ENCODE measurements at places on chromosomes 11 and 22. TPM values are rescaled to one million over a fixed set of nuclear protein-coding genes. Genes with fewer than 3 reads are reported as not detected.

The H19 gene
- not detected for total RNA-seq

The LRP4 gene
- 0.12 TPM for total RNA-seq

The CRYBB2 gene
- total RNA-seq, result not detected

DNA sequence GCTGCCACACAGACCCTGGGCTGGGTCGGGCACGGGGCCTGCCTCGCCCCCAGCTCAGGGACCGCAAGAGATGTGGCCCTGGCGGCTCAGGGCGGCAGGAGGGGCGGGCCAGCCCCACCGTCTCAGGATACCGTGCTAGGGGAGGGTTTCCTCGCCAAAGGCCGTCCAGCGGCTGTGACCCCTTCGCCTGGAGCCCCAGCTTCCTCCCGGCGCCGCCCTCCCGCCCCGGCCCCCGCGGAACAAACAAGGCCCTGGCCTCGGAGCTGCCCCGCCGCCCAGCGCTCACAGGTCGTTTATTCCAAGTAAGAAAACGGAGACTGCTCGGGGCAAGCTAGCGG, 543 bp upstream of the AP2A2 start:
- no peak for DNase-seq

GRCh38 chr11:108319541-108320145, 96.8 kb downstream of the ATM start:
- DNase-seq, result no peak

- DNase-seq, result no peak
These were observed 8.6 kb downstream of the ZNF195 start for GRCh38 chr11:3370311-3370870.

Data from activated CD4-positive, alpha-beta T cell treated with anti-CD3 and anti-CD28 coated beads, Interleukin-2, amount 10 ng/mL, durations not matched to agents 24 days and 14 days (primary cell).